ENCODE measurements at places on chromosomes 6 and 20.

DNA sequence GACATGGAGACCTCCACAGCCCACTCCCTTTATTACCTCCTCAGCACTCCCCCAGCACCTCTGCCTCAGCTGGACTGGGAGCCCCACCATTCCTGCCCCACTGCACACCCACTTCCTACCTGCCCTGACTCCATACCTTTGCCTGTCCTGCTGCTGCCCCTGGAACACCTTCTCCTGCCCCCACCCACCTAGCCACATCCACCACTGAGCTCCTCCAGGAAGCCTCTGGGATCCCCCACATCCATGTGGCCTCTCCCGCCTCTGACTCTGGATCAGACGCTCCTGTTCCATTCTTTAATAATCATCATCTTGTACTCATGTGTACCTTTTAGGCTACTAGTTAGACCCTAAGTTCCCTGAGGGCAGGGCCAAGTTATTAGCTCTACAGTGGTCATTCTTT lies 2.2 kb upstream of the SDCBP2 start:
- DNase-seq = no peak

DNA sequence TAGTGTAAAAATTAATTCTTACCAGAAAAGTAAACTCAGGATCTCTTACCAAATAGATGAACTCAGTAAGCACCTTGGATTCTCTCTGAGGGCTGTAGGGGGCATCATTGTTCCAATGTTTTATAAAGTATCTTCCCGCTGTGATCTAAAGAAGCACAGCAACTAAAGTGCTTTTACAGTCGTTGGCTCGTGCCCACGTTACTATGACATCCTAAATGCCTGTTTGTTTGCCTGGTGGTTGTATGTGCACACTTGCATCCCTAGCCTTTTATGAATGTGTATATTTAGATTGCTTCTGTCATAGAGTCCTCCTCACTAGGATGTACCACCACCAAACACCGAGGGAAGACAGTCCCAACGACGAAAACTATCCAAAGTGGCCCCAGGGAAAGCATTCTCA lies 34.5 kb downstream of the SLX4IP start:
- no peak for DNase-seq

GRCh38 chr6:56890683-56891429 lies 64.1 kb upstream of the BEND6 start:
- no peak for DNase-seq

GRCh38 chr20:986733-987355 lies 15.3 kb downstream of the RSPO4 start:
- DNase-seq = no peak

DNA sequence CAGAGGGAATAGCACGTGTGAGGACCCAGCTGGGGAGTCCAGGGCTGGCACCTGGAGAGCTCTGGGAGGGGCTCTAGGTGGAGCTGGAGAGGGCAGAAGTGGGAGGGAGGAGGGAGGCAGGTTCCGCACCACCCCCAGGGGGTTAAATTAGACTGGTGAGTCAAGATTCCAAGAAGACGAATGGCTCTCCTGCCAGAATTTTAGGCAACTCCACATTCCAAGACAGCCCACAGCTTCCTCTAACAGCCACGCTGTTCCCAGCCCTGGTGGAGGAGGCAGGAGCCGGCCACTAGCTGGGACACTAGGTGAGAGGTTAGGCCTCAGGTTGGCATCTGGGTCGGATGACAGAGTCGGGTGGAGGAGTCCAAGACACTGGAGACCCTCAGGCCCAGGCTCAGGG lies 60.2 kb downstream of the TFAP2C start:
- DNase-seq = no peak

DNA sequence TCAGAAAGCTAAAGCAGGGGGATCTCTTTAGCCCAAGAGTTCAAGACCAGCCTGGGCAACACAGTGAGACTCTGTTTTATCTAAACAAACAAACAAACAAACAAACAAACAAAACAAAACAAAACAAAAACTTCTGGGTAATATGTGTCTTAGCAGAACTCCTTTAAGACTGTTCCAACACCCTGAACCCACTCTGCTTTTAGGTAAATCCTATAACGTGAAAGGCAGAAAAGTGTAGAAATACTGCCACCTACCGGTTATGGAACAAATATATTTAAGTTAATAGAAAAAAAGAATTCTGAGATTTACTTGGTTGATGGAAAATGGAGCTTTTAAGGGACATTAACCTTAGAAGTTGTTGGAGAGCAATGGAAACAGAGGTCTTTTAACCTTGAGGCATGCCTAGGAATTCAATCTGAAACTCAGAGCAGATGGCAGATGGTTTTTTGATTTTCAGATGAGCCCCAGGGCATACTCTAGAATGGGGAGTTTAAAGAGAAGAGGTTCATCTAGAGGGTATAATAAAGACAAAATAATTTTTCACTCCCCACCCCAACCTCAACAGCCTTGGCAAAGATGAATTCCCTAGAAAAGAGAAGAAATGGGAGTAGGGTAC lies 38.5 kb downstream of the SOD2 start:
- DNase-seq = peak; percentile 6

DNA sequence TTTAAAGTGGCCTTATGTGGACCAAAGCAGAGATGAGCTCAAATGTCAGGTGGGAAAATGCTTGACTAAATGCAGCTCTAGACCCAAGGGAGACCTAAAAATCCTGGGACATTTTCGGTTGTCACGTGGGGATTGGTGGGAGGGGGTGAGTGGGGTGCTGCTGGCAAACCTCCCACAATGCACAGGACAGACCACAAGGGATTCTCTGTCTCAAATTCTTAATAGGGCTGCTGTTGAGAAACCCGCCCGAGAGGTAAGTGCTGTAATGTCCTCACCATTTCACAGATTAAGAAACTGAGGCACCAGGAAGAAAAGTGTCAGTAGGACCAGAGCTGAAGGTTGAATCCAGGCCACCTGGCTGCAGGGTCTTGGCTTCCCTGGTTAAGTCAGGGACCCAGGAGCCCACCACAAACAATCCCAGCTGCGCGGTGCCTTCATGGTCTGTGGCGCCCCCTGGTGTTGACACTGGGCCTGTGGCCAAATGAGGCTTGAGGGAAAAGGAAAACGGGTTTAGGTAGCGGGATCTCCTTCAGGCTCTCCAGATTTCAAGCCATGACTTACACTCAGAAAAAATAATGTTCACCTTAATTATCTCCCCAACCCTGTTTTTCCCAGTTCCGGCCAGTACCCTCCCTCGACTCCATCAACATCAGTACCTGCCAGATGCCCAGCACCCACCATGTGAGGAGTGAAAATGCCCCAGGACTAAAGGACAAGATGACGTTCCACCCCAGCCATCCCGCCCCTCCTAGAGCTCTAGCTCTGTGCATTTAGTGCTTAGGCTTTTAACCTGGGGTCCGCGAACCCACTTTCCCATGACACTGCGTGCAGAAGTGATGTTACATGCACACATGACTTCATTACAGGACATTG lies 7.2 kb downstream of the HLA-G start:
- no peak for DNase-seq

- peak; percentile 7 for DNase-seq
Measured at GRCh38 chr20:13749811-13750210, 34.9 kb downstream of the ESF1 start.

GRCh38 chr20:37837924-37838323 lies 65.0 kb upstream of the VSTM2L start:
- DNase-seq = no peak

Data from SIG-M5 (cell line).